ENCODE measurements at places on chromosomes 5 and 9.

- no peak for DNase-seq
Observed at GRCh38 chr5:147426640-147427327, 83.1 kb downstream of the DPYSL3 start.

GRCh38 chr9:19754921-19755320 lies 33.9 kb downstream of the SLC24A2 start:
- DNase-seq, result no peak

DNA sequence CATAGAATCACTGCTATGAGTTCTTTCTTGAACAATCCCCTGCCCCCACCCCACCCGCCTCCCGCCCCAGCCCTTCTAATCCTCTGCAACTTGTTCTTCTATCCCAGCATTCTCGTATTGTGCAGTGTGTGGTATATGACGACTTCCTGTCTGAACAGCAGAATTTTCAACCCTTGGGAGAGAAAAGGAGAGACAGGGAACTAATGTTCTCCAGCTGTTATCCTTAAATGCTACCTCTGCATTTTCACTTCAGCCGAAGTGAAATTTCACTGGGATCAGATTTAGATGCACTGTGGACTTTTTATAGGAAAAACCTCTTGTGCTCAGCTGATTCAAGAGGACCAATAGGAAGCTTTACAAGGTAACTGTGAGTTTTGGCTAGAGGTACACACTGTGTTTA lies 2.2 kb downstream of the FBXL7 start:
- DNase-seq, result peak; percentile 66

DNA sequence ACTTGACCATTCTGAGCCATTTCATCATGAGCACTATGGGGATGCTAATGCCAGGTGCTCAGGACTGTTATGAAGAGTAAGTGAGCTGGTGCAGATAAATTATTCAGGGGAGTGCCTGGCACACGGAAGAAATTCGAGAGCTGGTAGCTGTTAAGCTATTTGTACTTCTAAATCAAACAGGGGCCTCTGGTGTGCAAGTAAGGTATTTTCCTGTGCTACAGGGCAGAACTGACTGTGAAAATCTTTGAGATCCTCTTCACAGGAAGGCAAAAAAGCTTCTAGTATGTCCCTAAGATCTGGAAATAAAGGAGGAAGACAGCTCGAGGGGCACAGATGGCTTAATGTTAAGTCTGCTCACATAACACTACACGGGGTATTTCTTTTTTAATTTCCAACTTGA lies 106.3 kb upstream of the SPOCK1 start:
- no peak for DNase-seq

DNA sequence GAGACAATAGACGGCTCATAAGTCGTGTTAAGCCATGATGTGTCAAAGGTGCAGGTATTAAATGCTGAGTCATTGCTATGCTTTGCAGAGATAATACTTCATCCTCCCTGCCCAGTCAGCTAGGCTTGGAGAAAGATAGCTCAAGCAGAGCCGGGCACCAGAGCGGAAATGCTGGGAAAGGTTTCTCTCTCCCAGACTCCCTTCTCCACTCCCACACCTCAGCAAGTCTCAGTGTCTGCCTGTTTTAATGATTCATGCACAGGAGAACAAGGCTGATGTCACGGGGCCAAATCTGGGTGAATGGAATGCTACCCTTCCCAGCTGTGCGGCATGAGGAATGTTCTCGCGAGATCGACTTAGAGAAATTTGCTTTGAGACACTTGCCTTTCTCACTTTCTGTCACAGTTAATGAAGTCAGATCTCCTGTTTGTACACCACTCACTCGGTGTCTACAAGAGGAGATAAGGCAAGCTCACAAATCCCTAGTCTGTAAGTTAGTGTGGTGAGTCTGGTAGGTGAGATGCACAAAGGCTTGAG lies 204.4 kb downstream of the EFNA5 start:
- DNase-seq, result no peak

DNA sequence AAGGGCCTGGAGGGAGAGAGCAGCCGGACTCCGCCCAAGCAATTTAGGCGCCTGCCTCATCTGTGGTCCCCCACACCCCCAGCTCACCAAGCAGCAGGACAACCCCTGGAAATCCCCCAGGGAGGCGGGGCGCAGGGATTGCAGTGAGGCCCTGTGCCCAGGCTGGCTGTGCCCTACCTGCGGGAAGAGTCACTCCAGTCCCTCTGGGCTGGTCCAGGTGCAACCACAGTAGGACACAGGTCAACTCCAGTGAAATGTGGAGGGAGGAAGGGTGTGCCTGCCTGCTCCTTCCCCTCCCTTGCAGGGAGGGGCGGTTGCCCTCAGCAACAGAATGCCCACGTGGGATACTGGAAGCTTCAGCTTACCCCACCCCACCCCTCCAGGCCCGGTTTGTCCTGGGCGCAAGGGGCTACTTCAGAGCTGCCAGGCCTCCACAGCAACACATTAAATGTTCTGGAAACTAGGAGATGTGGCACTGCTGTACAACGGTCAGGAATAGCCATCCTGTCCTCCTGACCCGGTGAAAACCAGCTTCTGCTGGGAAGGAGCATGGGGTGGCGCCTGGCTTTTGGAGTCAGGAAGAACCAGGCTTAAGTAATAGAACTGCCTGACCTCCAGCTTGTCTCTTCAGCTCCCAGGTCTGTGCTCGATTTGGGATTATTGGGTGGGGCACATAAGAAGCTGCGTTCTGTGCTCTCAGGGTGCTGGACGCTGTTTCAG lies 22.5 kb downstream of the ABO start:
- no peak for DNase-seq

DNA sequence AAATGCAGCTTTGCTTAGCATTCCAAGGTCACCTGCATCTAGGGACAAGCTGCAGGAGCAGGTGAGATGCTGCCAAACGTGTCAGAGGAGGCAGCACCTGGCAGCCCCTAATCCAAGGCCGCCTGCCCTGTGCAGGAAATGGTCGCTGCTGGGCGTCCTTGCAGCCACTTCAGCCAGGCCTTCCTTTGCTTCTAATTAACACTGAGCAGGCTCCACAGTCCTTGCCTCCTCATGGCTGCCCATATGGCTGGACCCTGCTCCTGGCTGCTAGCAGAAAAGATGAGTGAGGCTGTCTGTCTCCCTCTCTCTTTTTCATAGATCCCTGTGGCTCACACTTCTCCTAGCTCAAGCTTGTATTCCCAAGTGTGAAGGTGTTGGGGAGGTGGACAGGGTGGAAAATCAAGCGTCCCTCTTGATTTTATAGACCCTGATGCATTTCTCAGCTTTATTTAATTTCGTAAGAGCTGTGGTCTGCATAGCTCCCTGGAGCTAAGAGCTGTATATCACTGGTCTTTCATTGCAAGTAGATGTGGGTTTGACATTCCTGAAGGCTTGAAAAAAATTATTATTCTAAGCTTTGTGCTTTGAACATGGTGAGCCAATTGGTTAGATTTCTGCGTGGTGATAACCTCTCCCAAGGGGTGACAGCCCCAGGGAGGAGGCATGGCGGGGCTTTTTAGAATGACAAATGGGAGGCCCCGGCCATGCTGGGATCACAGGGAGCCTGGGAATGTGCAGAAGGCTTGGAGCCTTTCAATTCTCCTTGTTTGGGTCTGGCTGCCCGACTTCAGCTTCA lies 193.8 kb downstream of the SLIT3 start:
- DNase-seq, result no peak

DNA sequence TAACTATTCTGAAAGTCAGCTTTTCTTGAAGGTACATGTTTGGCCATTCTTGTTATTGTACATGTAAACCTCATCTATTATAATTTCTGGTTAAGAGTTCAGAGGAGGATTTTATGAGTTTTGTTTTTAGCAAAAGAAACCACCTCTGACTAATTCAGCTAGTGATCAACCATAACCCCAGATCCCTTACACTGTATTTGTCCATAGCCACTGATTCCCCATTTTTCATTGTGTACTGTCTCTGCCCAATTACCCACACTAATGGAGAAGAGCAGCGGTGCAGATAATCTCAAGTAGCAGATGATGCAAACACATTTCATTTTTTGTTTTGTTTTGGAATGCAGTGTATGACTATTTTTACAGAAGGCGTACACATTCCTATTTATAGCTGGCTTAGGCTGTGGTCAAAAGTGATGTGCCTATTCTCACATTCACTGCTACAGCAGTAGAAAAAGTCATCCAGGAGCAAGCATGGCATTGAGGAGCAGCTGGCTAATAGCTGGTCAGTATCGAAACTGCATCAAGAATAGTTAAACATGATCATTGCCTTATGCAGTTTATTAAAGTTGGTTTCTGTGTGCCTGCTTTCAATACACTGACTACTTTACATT lies 988.3 kb downstream of the DTWD2 start:
- peak; percentile 2 for DNase-seq

GRCh38 chr9:109304347-109304746 lies 16.5 kb downstream of the EPB41L4B start:
- no peak for DNase-seq

DNA sequence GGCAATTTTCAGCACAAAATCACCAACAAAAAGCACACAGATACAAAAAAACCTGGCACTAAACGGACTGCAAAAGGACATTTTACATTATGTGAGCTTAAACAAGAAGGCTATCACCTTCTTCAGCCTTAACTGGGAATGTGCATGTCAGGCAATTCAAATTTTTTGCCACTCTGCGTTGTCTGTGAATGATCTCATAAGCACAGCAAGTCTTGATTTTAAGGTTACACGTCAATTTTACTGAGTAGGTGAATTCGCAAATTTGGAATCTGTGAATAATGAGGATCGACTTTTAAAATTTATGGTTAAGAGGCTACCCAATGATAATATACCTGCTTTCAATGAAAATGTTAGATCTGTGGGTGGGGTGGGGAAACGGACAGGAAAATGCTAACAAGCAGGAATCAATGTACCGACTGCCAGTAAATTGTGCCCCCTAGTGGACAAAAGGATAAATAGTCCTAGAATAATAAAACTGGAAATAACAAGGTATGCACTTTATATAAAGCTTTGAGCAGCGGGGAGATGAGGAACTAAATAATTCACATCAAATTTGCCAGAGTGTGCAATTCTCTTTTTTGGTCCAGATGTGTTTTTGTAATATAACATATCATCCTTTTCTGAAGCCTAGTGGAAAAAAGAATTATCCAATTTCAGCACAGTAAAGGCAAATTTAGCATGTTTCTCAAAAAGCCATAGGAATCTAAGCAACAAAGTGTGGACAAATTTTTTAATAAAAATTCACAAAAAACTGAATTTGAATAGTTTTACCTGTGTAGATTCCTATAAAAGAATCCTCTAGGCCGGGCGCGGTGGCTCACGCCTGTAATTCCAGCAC lies 20.5 kb downstream of the EQTN start:
- DNase-seq, result peak; percentile 88

DNA sequence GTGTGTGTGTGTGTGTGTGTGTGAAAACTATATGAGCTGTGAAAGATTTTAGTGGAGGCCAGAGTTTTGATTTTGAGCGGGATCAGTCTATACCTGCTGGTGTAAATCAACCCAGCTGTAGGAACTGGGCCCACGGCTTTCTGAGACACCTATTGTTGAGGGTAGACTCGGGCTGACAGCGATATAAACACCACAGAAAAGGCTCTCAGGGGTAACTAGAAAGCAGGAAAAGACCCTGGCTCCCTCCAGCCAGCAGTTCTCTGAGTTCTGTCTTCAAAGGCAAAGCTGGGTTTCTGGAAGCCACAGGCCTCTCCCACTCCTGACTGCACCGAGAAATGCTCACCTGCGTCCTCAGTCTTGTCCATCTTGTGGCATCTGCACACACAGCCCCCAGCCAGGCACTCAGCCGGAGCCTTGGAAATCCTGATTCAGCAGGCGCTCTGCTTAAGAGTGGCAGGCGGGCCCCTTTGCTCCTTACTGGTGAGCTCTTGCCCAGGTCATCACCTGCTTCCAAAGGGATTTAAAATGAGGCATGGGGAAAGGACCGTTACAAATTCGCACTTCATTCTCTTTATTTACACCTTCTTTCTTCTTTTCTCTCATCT lies 223.3 kb downstream of the NDUFS4 start:
- no peak for DNase-seq
